Adrenal gland (tissue), 19 donors: ENCODE measurements at places on chromosomes 2 and 18. TPM values are rescaled to one million over a fixed set of nuclear protein-coding genes. Genes with fewer than 3 reads are reported as not detected.

GRCh38 chr2:175203621-175204496 lies 22.3 kb upstream of the ATP5MC3 start:
- DNase-seq, result peak; percentile 62
- no peak overlapping the region for H3K27ac ChIP-seq
- H3K27me3 ChIP-seq, result peaks cover 11% of the 10 kb centered on the region
- no peaks in the 10 kb centered on the region for H3K4me1 ChIP-seq
- no peaks in the 10 kb centered on the region for H3K36me3 ChIP-seq

- H3K27ac ChIP-seq, result peak overlapping the region; percentile 41
- no peak overlapping the region for H3K4me3 ChIP-seq
- no peaks in the 10 kb centered on the region for H3K27me3 ChIP-seq
- peaks cover 69% of the 10 kb centered on the region for H3K4me1 ChIP-seq
Measured at GRCh38 chr2:105797298-105797819, 52.6 kb downstream of the NCK2 start.

GRCh38 chr2:239222312-239222660 lies 178.5 kb downstream of the HDAC4 start:
- no peak overlapping the region for H3K4me3 ChIP-seq
- DNase-seq, result no peak
- H3K36me3 ChIP-seq, result no peaks in the 10 kb centered on the region
- peak overlapping the region; percentile 94 for H3K27ac ChIP-seq

Gene CCDC142
- 11.2 TPM for total RNA-seq

- no peak overlapping the region for H3K27ac ChIP-seq
- H3K36me3 ChIP-seq, result no peaks in the 10 kb centered on the region
- H3K4me3 ChIP-seq, result no peak overlapping the region
- H3K27me3 ChIP-seq, result no peaks in the 10 kb centered on the region
- no peak for DNase-seq
- no peaks in the 10 kb centered on the region for H3K4me1 ChIP-seq
Measured at GRCh38 chr2:9895669-9896590, 52.7 kb downstream of the TAF1B start.

DNA sequence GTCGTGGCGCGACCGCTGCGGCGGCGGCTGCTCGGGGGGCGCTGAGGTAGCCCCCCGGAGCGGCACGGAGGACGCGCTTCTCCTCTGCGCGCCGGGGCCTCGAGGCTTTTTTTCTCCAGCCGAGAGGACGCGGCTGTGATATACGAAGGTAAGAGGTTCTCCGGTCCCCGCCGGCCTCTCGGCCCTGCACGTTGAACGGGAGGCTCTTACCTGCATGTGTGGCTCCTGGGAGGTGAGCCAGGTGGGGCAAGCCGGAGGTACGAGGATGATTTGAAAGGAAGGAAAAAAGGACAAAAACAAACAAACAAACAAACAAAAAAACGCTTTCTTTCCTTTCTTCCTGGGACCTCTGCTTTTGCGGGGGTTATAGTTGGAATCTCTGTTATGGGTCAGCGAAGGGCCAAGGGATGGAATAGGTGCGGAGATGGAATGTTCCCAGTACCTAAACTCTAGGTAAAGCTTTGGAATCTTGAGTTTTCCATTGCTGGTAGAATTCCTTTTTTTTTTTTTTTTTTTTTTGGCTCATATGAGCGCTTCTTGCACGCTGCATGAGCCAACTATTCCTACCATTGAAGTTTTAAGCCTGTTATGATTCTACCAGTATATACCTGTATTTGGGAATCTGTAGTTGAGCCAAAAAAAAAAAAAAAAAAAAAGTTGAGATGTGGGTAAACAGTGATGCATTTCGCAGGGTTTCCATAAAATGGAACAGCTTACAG lies 674 bp downstream of the PTPN4 start:
- no peaks in the 10 kb centered on the region for H3K27me3 ChIP-seq
- H3K27ac ChIP-seq, result peak overlapping the region; percentile 95
- H3K4me1 ChIP-seq, result peaks cover 12% of the 10 kb centered on the region
- H3K36me3 ChIP-seq, result no peaks in the 10 kb centered on the region
- DNase-seq, result peak; percentile 67

- no peaks in the 10 kb centered on the region for H3K27me3 ChIP-seq
- no peak overlapping the region for H3K4me3 ChIP-seq
- no peak overlapping the region for H3K27ac ChIP-seq
- H3K4me1 ChIP-seq, result no peaks in the 10 kb centered on the region
- DNase-seq, result no peak
- peaks cover 20% of the 10 kb centered on the region for H3K36me3 ChIP-seq
Measured at GRCh38 chr2:151817929-151818328, 10.3 kb downstream of the ARL5A start.

DNA sequence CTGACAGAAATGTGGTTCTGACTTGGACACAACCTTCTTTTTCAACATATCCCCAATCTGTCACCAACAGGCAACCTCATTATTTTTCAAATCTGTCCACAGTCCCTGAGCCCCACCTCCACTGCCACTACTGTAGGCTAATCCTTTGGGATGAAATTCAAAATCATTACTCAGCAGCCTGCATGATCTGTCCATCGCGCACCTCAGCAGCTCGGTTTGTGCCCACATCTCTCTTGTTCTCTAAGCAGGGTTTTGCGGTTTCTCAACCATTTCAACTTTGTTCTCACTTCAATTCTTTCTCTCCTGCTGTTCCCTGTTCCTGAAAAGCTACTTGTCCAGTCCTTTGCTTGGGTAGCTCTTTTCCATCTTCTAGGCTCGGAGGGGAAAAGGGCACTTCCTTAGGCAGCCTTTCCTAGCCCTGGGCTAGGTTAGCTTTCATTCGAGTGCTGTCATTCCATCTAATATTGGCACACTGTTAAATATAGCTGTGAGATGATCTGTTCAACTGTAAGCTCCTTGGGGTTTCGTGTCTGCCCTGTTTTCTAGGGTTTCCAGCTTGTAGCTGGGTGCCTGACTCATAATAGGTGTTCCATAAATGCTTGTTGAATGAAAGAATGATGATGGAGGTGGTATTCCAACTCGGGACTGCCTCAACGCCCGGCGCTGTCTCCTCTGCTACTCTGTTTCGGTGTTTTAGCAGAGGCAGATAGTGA lies 653 bp upstream of the ANKAR start:
- peak overlapping the region; percentile 97 for H3K27ac ChIP-seq
- H3K4me3 ChIP-seq, result no peak overlapping the region
- DNase-seq, result peak; percentile 25
- H3K4me1 ChIP-seq, result peaks cover 16% of the 10 kb centered on the region

DNA sequence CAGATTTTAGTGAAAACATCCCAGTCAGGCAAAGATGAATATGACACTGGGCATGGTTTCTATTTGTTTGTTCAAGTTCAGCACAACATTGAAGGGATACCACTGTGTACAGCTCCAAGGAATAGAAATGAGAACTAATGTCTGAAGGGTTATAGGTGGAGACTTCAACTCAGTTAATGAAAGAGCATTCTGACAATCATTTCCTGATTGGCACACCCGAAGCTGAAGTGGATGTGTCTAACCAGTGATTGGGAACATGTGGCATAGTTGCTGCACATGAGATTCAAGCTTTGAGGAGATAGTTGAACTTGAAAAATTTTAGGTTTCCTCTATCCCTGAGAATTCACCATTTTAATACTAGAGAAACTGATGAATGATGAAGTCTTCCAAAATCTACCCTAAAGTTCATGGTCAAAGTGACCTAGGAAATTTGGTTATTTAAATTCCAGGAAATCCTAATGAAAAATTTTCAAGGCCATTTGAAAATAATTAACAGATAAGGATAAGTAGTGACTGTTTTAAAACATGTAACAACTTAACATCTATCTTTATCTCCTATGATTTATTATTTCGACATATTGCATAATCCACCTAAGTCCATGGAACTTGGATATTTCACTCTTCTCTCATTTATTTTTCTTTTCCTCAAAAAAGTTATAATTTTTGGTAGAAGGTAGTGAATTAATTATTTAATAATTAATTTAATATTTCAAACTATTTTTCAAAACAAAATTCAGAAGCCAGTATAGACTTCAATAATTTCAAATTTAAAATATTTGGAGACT lies 38.0 kb downstream of the SLC9A4 start:
- DNase-seq, result no peak
- H3K27me3 ChIP-seq, result peaks cover 7% of the 10 kb centered on the region
- no peak overlapping the region for H3K27ac ChIP-seq
- no peaks in the 10 kb centered on the region for H3K36me3 ChIP-seq
